Islet precursor cell (in vitro differentiated cells): ENCODE measurements at places on chromosomes 7 and 10.
A peak's percentile ranks its signal among the peaks of the same experiment; 100 is the strongest.

- no peak for DNase-seq
Measured at GRCh38 chr10:58839771-58840170, 327.1 kb downstream of the BICC1 start.

DNA sequence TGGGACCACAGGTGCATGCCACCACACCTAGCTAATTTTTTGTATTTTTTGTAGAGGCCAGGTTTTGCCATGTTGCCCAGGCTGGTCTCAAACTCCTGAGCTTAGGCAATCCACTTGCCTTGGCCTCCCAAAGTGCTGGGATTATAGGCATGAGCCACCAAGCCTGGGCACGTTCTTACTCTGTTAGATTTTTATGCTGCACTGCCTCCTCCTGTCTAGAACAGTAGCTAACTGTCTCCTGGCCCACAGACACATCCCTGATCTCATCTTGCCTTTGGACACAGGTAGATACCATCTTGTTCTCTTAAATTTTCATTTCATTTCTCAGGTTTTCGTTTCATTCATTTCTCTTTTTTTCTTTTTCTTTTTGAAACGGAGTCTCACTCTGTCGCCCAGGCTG is 41.1 kb downstream of the BLVRA start:
- DNase-seq, result no peak

DNA sequence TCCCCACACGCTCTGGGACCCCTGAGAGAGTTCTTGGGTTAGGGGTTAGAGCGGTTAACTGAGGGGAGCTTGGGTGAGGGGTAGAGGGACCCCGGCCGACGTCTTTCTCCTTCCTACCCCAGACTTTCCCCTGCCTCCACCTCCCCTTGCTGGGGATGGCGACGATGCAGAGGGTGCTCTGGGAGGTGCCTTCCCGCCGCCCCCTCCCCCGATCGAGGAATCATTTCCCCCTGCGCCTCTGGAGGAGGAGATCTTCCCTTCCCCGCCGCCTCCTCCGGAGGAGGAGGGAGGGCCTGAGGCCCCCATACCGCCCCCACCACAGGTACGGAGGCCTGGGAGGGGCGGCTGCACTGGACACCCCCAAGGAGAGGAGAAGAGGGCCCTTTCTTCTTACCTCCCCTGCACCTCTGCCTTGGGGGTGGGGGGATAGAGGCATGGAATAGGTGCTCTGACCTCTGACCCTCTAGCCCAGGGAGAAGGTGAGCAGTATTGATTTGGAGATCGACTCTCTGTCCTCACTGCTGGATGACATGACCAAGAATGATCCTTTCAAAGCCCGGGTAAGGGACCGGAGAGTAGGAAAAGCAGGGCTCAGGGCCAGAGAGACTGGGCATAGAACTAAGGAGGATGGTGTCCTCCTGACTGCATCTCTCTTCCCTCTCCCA is 1.1 kb downstream of the ZYX start:
- peak; percentile 35 for DNase-seq

DNA sequence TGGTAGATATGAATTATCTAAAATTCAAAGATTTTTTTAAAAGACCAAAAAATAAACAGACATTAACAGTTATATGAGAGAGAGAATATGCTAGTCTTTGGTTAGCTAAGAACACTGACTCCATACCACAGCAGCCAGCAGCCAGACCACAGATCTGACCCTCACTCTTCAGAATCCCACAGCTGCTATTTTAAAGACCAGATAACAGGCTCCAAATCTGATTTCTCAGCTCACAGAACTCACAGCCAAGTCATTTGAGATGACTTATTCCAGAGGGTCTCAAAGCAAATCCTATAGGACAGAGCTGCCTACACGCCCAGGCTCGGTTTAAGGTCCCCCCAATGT is 20.4 kb downstream of the NUDCD3 start:
- no peak for DNase-seq

- DNase-seq, result no peak
Measured at GRCh38 chr10:71375952-71376351, 20.8 kb upstream of the CDH23 start.

GRCh38 chr7:67696878-67697277 is 700.2 kb downstream of the TYW1 start:
- DNase-seq, result peak; percentile 55
